ENCODE measurements at places on chromosomes 3 and 15. TPM values are rescaled to one million over a fixed set of nuclear protein-coding genes. Genes with fewer than 3 reads are reported as not detected.

Gene COLQ
- 10.6 TPM for total RNA-seq

Gene SNRPA1
- 22.0 TPM for total RNA-seq

Gene LDHAL6B
- total RNA-seq = not detected

Gene LCTL
- total RNA-seq = not detected

Gene NFKBIZ
- 33.2 TPM for total RNA-seq

Gene LRRC34
- total RNA-seq = 8.3 TPM

Gene CAMK2N2
- total RNA-seq = 0.70 TPM

Gene SLC9C1
- total RNA-seq = 1.5 TPM

Gene ACVR2B
- 24.1 TPM for total RNA-seq

Gene LINGO1
- total RNA-seq = 8.5 TPM

Gene STRIT1
- 2.0 TPM for total RNA-seq

Gene VPS8
- 150 TPM for total RNA-seq

Gene NANOGP8
- total RNA-seq = 1.7 TPM

Gene NME9
- 1.6 TPM for total RNA-seq

Gene UQCC5
- total RNA-seq = 12.3 TPM

Gene CYP19A1
- not detected for total RNA-seq

Gene CD96
- 2.6 TPM for total RNA-seq

Gene GOLGA8O
- 0.29 TPM for total RNA-seq

Gene ASB14
- total RNA-seq = 0.12 TPM

Gene GOLGA8S
- total RNA-seq = 0.12 TPM

Gene GPR62
- total RNA-seq = 0.06 TPM

Gene SNX22
- total RNA-seq = 1.7 TPM

Gene CLDN16
- 73.5 TPM for total RNA-seq

Gene NPHP3
- 37.6 TPM for total RNA-seq

Gene CEP152
- total RNA-seq = 11.3 TPM

Gene CPNE9
- 0.23 TPM for total RNA-seq

Gene FBXO40
- 1.5 TPM for total RNA-seq

Gene C3orf22
- 0.12 TPM for total RNA-seq

Gene ROBO1
- total RNA-seq = 61.5 TPM

Gene MKRN2OS
- 0.35 TPM for total RNA-seq

Gene ALDH1L1
- 32.5 TPM for total RNA-seq

Gene C3orf49
- not detected for total RNA-seq

Gene DTX3L
- 16.2 TPM for total RNA-seq

Gene IGF2BP2
- total RNA-seq = 64.8 TPM

Gene CMTM7
- 18.6 TPM for total RNA-seq

Gene RAB5A
- total RNA-seq = 72.7 TPM

Gene RETNLB
- not detected for total RNA-seq

Gene EHHADH
- 14.3 TPM for total RNA-seq

Gene INKA1
- 9.1 TPM for total RNA-seq

Gene OXTR
- total RNA-seq = 1.1 TPM

Gene CDV3
- total RNA-seq = 94.7 TPM

Gene FSTL1
- total RNA-seq = 397 TPM

Gene DNAH1
- total RNA-seq = 13.1 TPM

Gene SLC24A5
- total RNA-seq = 0.18 TPM

Gene TMEM207
- total RNA-seq = 12.2 TPM

Gene FEZF2
- total RNA-seq = not detected

Gene TOMM70
- total RNA-seq = 53.5 TPM

Gene DUOX1
- total RNA-seq = 1.8 TPM

Gene STX19
- total RNA-seq = not detected

Gene SPSB4
- total RNA-seq = 10.9 TPM

Gene IL20RB
- total RNA-seq = 0.12 TPM

Gene TMEM108
- 1.8 TPM for total RNA-seq

Gene GPR87
- 0.12 TPM for total RNA-seq

Gene ZPLD1
- total RNA-seq = 0.12 TPM

Gene LOXL1
- total RNA-seq = 35.1 TPM

Measured in metanephros (tissue), 2 donors.